ENCODE measurements at places on chromosomes 12 and 14.

GRCh38 chr14:49598189-49598484, 603 bp upstream of the LRR1 start:
- peak overlapping the region; percentile 97 for H3K4me3 ChIP-seq
- DNase-seq, result no peak
- H3K27ac ChIP-seq, result peak overlapping the region; percentile 97
- H3K27me3 ChIP-seq, result no peaks in the 10 kb centered on the region
- peaks cover 49% of the 10 kb centered on the region for H3K36me3 ChIP-seq

GRCh38 chr12:65779091-65779642, 45.1 kb upstream of the HMGA2 start:
- DNase-seq, result no peak
- H3K4me3 ChIP-seq, result no peak overlapping the region
- H3K36me3 ChIP-seq, result no peaks in the 10 kb centered on the region
- no peaks in the 10 kb centered on the region for H3K4me1 ChIP-seq
- H3K27me3 ChIP-seq, result peaks cover 31% of the 10 kb centered on the region
- H3K27ac ChIP-seq, result no peak overlapping the region

- H3K27ac ChIP-seq, result no peak overlapping the region
- DNase-seq, result no peak
- no peaks in the 10 kb centered on the region for H3K27me3 ChIP-seq
- H3K4me1 ChIP-seq, result no peaks in the 10 kb centered on the region
- no peaks in the 10 kb centered on the region for H3K36me3 ChIP-seq
- H3K4me3 ChIP-seq, result no peak overlapping the region
These were observed 35.0 kb downstream of the LRFN5 start for GRCh38 chr14:41641690-41642089.

- H3K36me3 ChIP-seq, result no peaks in the 10 kb centered on the region
- H3K4me3 ChIP-seq, result no peak overlapping the region
- peaks cover 36% of the 10 kb centered on the region for H3K27me3 ChIP-seq
- DNase-seq, result no peak
- no peaks in the 10 kb centered on the region for H3K4me1 ChIP-seq
- no peak overlapping the region for H3K27ac ChIP-seq
These were observed 84.9 kb downstream of the WSCD2 start for GRCh38 chr12:108213871-108214445.

GRCh38 chr12:22543246-22544037, 900 bp downstream of the C2CD5 start:
- peaks cover 50% of the 10 kb centered on the region for H3K4me1 ChIP-seq
- peak overlapping the region; percentile 94 for H3K27ac ChIP-seq
- DNase-seq, result no peak
- H3K27me3 ChIP-seq, result no peaks in the 10 kb centered on the region

DNA sequence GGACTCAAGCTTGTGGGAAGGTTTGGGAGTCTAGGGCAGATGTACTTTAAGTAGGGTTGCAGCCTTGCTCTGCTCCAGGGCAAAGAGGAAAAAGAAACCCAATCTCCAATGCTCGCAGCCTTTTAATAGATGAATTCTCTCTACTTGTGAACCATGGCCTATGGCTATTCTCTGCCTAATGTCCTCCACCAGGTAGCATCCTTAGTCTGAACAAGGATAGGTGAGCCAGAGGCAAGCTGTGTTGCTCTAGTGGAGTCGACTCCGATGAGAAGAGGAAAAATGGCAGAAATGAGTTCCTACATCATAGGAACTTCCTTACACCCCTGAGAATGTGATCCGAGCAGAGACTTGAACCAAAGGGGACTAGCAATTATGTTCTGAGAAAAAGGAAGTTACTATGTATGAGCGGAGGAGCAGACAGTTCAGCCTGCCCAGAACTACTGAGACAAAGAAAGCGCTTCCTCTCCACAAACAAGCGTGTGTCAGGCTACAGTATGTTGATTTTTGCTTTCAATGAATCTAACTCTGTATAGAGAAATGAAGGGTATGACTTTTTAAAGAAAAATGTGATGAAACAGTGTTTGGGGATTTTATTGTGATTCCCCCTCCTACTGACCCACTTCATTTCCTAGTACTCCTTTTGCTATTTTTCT, 153.6 kb upstream of the ARID2 start:
- no peak for DNase-seq
- H3K4me1 ChIP-seq, result peaks cover 6% of the 10 kb centered on the region
- no peaks in the 10 kb centered on the region for H3K36me3 ChIP-seq
- H3K4me3 ChIP-seq, result no peak overlapping the region

- H3K4me1 ChIP-seq, result peaks cover 26% of the 10 kb centered on the region
- H3K36me3 ChIP-seq, result no peaks in the 10 kb centered on the region
- peak within 1 kb of the TSS; percentile 80 for H3K4me3 ChIP-seq
- peak within 1 kb of the TSS; percentile 85 for H3K27ac ChIP-seq
These were observed at the start of gene RILPL1 for GRCh38 chr12:123533672-123534643. RILPL1 (minus strand) TSS chr12:123533719; CDS start chr12:123533482, 237 bp downstream.

GRCh38 chr14:72888636-72889201, 5.2 kb downstream of the DPF3 start:
- no peak overlapping the region for H3K4me3 ChIP-seq
- peaks cover 1% of the 10 kb centered on the region for H3K36me3 ChIP-seq
- H3K4me1 ChIP-seq, result peaks cover 19% of the 10 kb centered on the region
- no peak for DNase-seq

- H3K27ac ChIP-seq, result no peak overlapping the region
- peaks cover 2% of the 10 kb centered on the region for H3K36me3 ChIP-seq
- no peak for DNase-seq
- peaks cover 43% of the 10 kb centered on the region for H3K4me1 ChIP-seq
These were observed 139.1 kb downstream of the ERC1 start for GRCh38 chr12:1130164-1130563.

GRCh38 chr12:22850185-22850584, 225.2 kb downstream of the ETNK1 start:
- H3K4me3 ChIP-seq, result no peak overlapping the region
- no peaks in the 10 kb centered on the region for H3K36me3 ChIP-seq
- no peak overlapping the region for H3K27ac ChIP-seq
- H3K4me1 ChIP-seq, result no peaks in the 10 kb centered on the region

DNA sequence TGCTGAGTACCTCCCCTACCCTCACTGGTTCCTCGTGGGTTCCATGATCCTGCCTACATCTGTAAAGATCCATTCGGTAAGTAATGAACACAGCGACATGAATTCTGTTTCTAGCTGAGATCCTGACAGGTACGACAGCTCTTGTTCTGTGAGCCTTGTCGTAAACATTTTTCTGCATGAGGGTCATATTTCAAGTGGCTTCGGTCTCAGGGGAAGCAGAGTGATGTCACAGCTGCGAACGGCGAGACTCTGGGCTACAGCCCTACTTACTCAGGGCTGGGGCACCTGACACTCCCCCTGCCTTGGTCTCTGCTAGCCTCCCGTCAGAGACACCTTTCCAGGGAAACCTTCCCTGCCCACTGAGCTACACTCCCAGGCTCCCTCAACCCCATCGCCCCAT, 85.8 kb downstream of the RBM19 start:
- peaks cover 94% of the 10 kb centered on the region for H3K36me3 ChIP-seq
- H3K27me3 ChIP-seq, result no peaks in the 10 kb centered on the region
- no peak for DNase-seq
- H3K4me1 ChIP-seq, result no peaks in the 10 kb centered on the region
- no peak overlapping the region for H3K4me3 ChIP-seq

GRCh38 chr14:22641846-22642245, 2.3 kb downstream of the OR6J1 start:
- H3K27me3 ChIP-seq, result no peaks in the 10 kb centered on the region
- H3K36me3 ChIP-seq, result no peaks in the 10 kb centered on the region
- H3K4me3 ChIP-seq, result no peak overlapping the region
- H3K4me1 ChIP-seq, result peaks cover 5% of the 10 kb centered on the region
- no peak for DNase-seq
- no peak overlapping the region for H3K27ac ChIP-seq

DNA sequence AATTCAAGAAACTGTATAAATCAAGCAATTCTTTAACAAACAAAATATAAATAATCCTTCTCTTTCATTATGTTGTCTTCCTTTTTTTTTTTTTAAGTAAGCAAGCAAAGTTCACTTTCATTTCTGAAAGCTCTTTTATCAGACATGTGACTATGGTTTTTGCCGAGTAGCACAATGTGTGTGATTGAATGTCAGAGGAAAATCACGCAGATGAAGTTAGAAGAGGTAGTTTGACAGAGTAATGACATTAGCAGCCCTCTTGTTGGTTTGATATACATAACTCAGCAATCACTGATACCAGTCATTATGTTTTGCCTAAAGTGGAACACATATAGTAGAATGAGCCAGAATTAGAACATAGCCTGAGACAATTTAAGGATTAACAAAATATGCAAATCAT, 19.0 kb downstream of the ALX1 start:
- no peak overlapping the region for H3K4me3 ChIP-seq
- no peaks in the 10 kb centered on the region for H3K4me1 ChIP-seq
- no peak for DNase-seq
- H3K36me3 ChIP-seq, result no peaks in the 10 kb centered on the region
- H3K27ac ChIP-seq, result no peak overlapping the region

DNA sequence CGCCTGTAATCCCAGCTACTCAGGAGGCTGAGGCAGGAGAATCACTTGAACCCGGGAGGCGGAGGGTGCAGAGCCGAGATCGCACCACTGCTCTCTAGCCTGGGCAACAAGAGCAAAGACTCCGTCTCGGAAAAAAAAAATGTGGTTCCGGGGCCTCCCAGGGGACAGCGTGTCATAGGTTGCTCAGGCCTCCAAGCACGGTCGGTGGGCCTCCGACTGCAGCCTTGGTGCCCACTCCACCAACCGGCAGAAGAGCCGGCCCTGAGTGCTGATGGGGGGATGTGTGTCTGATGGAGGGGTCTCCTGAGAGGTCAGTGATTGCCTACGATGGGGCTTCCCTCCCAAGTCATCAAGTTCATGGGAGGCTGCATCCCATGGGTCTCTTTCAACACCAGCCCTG, 15.9 kb downstream of the ZFYVE21 start:
- no peak overlapping the region for H3K4me3 ChIP-seq
- no peaks in the 10 kb centered on the region for H3K27me3 ChIP-seq

GRCh38 chr14:104359301-104359968, 220.1 kb upstream of the C14orf180 start:
- peaks cover under 1% of the 10 kb centered on the region for H3K27me3 ChIP-seq
- peaks cover under 1% of the 10 kb centered on the region for H3K4me1 ChIP-seq
- no peak overlapping the region for H3K27ac ChIP-seq
- H3K4me3 ChIP-seq, result no peak overlapping the region

DNA sequence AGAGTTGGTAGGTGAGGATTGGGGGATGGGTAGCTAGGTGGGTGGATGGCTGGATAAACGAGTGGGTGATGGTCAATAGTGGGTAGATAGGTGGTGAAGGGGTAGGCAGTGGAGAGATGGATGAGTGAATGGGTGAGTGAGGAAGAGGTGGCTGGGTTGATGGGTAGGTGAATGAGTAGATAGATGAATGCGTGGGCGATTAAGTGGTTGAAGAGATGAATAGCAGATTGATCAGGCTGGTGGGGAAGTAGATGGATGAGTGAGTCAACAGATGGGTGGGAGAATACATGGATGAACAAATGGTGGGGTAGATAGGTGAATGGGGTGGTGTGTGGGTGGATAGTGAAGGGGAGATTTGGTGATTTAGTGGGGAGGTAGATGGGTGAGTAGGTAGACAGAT, 51.1 kb downstream of the SYNE3 start:
- H3K27ac ChIP-seq, result peak overlapping the region; percentile 79
- peaks cover 73% of the 10 kb centered on the region for H3K4me1 ChIP-seq
- no peak overlapping the region for H3K4me3 ChIP-seq
- no peaks in the 10 kb centered on the region for H3K27me3 ChIP-seq
- peaks cover 82% of the 10 kb centered on the region for H3K36me3 ChIP-seq
- DNase-seq, result no peak

DNA sequence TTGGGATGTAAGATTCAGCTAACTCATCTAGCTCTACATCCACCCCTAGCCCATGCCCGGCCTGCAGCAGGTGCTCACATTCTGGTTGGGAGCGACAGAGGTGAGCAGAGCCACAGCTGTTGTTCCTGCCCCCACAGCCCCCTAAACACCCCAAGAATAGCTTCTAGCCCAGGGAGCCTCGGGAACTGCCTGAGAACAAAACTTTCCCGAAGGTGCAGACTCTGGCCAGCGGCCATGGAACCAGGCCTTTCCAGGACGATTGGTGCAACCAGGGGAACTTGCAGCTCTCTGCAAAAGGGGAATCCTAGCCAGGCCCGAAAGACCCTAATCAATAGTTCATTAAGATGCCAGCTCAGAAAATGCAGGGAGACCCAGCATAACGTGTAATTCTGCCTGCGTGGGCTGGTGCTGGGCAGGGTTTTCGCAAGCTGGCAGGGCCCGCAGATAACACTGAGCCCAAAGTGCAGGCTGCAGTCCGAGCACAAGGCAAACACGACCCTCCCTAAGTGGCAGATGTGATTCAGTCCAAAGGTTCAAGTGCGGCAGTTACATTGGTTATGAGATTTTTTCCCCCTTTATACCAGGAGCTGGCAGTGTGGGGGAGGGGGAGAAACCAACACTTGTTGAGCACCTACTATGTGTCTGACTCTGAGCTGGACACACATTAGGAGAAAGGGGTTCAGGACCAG, 122.5 kb upstream of the MAP1LC3B2 start:
- H3K27ac ChIP-seq, result no peak overlapping the region
- H3K4me1 ChIP-seq, result peaks cover 4% of the 10 kb centered on the region
- no peaks in the 10 kb centered on the region for H3K36me3 ChIP-seq
- DNase-seq, result no peak
- no peaks in the 10 kb centered on the region for H3K27me3 ChIP-seq

DNA sequence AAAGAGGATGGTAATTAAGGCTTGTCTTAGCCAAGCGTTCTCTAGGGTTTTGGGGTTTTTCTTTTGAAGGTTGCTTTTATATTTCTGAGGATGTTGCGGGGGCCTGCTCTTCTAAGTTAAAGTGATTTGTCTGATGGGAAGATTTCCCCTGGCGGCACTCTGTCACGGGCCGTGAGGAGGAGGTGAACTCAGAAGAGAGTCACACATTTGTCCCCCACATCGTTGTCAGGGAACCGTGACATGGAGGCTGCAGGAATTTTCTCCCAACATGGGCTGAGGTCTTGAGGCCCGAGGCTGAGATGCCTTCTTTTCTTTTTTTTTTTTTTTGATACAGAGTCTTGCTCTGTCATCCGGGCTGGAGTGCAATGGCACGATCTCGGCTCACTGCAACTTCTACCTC, 71.5 kb downstream of the ADGRD1 start:
- no peak overlapping the region for H3K27ac ChIP-seq
- H3K27me3 ChIP-seq, result no peaks in the 10 kb centered on the region
- H3K36me3 ChIP-seq, result no peaks in the 10 kb centered on the region
- H3K4me1 ChIP-seq, result no peaks in the 10 kb centered on the region
- no peak for DNase-seq

- no peak for DNase-seq
- no peaks in the 10 kb centered on the region for H3K4me1 ChIP-seq
- no peaks in the 10 kb centered on the region for H3K36me3 ChIP-seq
- H3K4me3 ChIP-seq, result no peak overlapping the region
These were observed 161.8 kb downstream of the EFCAB11 start for GRCh38 chr14:89792489-89793366.

- no peak overlapping the region for H3K27ac ChIP-seq
- no peaks in the 10 kb centered on the region for H3K27me3 ChIP-seq
- H3K4me3 ChIP-seq, result no peak overlapping the region
- no peaks in the 10 kb centered on the region for H3K36me3 ChIP-seq
These were observed 32.9 kb downstream of the ZFHX2 start for GRCh38 chr14:23518709-23519108.

GRCh38 chr12:48380596-48380995, 29.9 kb upstream of the ZNF641 start:
- no peak for DNase-seq
- no peaks in the 10 kb centered on the region for H3K4me1 ChIP-seq
- peaks cover 3% of the 10 kb centered on the region for H3K27me3 ChIP-seq
- H3K27ac ChIP-seq, result no peak overlapping the region

- H3K4me1 ChIP-seq, result no peaks in the 10 kb centered on the region
- no peak overlapping the region for H3K4me3 ChIP-seq
- no peak for DNase-seq
- no peaks in the 10 kb centered on the region for H3K27me3 ChIP-seq
- no peak overlapping the region for H3K27ac ChIP-seq
These were observed 1113.0 kb upstream of the TMEM132C start for GRCh38 chr12:127153996-127154395.

Measured in activated T-cell treated with anti-CD3 and anti-CD28 coated beads, Interleukin-2, amount 50 U/mL, for 24 hours (primary cell).